Smooth muscle cell of the pulmonary artery (primary cell): ENCODE measurements at places on chromosomes 2 and 18. TPM values are rescaled to one million over a fixed set of nuclear protein-coding genes. Genes with fewer than 3 reads are reported as not detected.

POU3F3 gene
- not detected in 2 replicates for total RNA-seq

GCKR gene
- 7.4 and 8.5 TPM in 2 replicates for total RNA-seq

IL1R1 gene
- total RNA-seq: 109 and 129 TPM in 2 replicates

RESP18 gene
- not detected in 2 replicates for total RNA-seq
